ENCODE measurements at places on chromosomes 3 and 15. TPM values are rescaled to one million over a fixed set of nuclear protein-coding genes. Genes with fewer than 3 reads are reported as not detected.

IQCF5 gene
- not detected for total RNA-seq

TRA2B gene
- 204 TPM for total RNA-seq

ZNF770 gene
- 45.7 TPM for total RNA-seq

CYP1A2 gene
- not detected for total RNA-seq

DUOXA2 gene
- not detected for total RNA-seq

GOLGA8R gene
- total RNA-seq = not detected

CSPG4 gene
- 5.0 TPM for total RNA-seq

IMPG2 gene
- 0.04 TPM for total RNA-seq

SOX14 gene
- total RNA-seq = 1.2 TPM

IQCH gene
- total RNA-seq = 1.3 TPM

SAMMSON gene
- total RNA-seq = 0.04 TPM

TEX55 gene
- total RNA-seq = not detected

FSD2 gene
- total RNA-seq = not detected

SIDT1 gene
- not detected for total RNA-seq

SLC6A6 gene
- total RNA-seq = 113 TPM

All from H7 (cell line).